NCI-H187 (cell line): ENCODE measurements at places on chromosomes 11 and 22.

- no peak for DNase-seq
Measured at GRCh38 chr11:70456921-70457532, 58.7 kb downstream of the CTTN start.

DNA sequence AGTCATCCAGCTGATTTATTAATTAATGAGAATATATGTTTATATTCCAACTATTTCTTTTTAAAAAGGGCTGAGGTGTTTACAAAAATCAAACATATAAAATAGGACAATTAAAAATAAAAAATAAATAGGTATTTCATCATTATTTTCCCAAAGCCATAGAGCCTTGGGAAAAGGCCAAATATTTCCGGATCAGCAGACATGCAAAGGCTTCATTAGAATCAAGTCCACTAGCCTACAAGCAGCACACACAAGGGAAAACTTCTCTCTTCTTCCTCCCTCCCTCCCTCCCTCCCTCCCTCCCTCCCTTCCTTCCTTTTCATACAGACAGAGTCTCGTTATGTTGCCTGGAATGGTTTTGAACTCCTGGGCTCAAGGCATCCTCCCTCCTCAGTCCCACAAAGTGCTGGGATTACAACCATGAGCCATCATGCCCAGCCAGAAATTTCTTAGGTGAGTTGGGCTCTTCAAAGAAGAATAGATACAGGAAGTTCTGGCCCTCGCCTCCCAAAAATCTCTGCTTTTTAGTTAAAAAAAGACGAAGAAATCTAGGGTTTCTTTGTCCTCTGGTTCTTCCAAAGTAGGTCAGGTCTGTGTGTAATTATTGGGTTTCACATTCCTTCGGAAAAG is 121.2 kb downstream of the SIK3 start:
- DNase-seq, result no peak

DNA sequence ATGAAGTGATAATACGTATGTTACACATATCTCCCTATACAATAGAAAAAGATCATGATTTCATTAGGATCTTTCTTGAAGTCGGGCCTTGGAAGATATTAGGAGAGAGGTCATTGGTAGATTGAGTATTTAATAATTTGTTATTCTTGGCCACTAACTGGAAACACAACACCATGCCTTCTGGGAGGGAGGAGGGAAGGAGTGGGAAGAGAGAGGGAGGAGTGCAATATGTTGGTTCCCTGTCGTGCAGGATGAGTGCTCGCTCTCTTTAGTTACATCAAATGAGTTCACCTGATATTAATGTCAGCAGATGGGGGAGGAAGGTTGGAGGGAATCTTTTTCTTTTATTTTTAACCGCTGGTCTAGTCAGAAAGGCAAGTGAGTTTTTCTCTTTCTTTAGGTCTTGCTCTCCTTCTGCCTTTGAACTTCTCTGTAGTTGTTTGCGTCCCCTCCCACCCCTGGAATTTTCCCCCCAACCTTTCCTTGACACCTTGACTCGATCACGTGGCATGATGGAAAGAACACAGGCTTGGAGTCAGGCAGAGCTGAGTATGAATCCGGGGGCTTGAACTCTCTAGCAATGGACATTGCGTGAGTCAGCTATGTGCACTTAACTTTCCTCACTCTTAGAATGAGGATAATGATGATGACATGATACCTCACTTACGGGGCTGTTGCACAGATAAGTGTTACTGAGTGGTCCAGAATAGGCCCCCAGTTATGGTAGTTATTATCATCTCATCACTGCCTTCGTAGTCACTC is 6.2 kb downstream of the ADAMTS15 start:
- DNase-seq, result no peak

DNA sequence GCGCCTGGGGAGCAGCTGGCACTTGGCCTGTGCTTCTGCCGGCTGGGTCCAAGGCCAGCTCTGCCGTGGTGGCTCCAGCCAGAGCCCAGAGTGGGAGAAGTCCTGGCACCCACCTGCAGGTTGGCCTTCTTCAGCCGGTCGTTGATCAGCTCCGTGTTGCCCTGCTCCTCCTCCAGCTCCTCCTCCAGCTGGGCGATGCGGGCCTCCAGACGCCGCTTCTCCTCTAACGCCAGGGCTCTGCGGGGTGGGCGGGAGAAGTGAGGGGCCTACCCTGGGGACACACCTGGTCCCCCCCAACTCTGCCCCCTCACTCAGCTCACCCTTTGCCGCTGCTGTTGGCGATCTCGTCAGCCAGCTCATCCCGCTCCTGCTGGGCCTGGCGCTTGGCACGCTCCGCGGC is 32.6 kb downstream of the APOL1 start:
- DNase-seq, result no peak

GRCh38 chr11:811446-812245 is 1.9 kb downstream of the RPLP2 start:
- DNase-seq, result no peak

GRCh38 chr22:42320443-42321416 is 50.3 kb upstream of the TCF20 start:
- no peak for DNase-seq

- no peak for DNase-seq
Measured at GRCh38 chr22:46581538-46582244, 38.5 kb upstream of the GRAMD4 start.

DNA sequence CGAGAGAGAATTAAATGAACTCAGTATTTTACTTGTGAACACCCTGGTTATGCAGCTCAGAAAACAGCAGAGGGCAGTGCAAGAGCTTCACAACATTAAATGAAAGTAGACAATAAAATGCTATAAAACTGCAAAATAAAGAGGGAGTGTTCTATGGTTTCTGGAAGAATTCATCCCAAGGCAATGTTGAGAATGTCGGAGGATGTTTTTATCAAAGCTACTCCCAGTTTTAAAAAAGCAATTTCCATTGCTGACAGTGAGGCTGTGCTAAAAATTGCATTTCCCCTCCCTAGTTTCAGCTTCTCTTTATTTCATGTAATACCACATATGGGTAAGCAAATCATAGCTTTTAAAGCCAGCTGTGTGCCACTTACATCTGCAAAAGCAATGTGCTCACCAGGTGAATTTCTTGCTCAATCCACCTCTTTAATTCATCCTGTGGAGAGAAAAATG is 296.8 kb downstream of the RAB38 start:
- no peak for DNase-seq

DNA sequence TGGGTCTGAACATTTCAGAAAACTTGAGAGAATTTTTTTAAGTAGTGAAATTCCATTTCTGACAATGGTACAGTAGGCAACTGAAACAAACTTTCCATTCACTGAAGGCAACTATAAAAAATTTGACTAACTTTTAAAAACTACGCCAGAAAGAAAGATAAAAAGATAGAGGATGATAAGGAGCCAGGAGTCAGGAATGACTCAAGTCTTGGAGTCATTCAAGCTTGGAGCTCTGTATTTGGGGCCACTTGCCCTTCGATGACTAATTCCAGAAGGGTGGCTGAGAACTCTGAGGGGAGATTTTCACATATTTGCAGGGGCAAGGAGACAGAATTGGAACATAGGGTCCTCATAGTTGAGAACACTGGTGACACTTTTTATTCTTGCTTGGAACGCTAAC is 1083.2 kb upstream of the CNTN5 start:
- no peak for DNase-seq

DNA sequence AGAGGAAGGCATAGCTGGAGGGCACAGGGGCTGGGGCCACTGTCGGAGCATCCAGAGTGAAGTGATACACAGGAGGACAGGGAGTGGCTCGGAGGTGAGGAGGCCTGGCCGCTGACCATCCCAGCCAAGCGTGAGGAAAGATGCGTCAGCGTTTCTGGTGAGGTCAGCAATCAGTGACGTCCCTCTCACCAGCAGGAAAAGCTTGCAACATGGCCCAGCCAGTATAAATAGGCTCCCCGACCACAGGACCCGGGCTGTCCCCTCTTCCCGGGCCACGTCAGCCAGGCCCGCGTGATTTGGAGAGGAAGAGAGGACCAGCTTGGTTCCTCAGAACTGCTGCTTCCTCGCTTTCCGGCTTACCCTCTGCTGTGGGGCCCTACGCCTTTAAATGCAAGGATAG is 4.2 kb upstream of the OSM start:
- no peak for DNase-seq

DNA sequence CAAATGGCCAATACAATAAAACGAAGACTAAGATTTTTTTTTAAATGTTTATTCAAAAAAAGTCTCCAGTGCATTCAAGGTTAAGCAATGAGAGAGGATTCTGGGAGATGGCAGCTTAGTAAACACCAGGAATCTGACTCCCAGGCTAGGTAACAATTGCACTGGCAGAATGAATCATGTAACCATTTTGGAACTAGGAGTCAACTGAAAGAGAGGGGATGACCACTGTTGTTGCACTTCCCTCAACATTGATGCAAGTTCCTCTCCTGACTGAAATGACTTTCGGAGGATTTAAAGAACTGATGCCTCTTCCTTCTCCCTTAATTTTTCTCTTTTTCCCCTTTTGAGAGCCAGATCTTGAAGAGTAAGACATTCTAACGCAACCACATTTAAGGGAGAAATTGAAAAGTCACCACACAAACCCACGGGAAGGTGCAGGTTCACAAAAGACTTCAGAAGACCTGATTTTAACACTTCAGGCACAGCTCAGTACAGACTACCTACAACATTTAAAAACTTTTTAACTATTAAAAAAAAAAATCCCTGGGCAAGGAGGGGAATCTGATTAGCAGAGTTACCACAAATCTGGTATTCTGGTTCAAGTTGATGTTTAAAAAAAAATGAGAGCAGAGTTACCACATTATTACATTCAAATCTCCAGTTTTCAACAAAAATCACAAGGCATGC is 56.8 kb downstream of the FCHSD2 start:
- DNase-seq, result no peak

- no peak for DNase-seq
Measured at GRCh38 chr22:39098576-39098975, 1.5 kb downstream of the APOBEC3H start.

GRCh38 chr11:103079833-103080232 is 12.1 kb downstream of the DCUN1D5 start:
- no peak for DNase-seq

DNA sequence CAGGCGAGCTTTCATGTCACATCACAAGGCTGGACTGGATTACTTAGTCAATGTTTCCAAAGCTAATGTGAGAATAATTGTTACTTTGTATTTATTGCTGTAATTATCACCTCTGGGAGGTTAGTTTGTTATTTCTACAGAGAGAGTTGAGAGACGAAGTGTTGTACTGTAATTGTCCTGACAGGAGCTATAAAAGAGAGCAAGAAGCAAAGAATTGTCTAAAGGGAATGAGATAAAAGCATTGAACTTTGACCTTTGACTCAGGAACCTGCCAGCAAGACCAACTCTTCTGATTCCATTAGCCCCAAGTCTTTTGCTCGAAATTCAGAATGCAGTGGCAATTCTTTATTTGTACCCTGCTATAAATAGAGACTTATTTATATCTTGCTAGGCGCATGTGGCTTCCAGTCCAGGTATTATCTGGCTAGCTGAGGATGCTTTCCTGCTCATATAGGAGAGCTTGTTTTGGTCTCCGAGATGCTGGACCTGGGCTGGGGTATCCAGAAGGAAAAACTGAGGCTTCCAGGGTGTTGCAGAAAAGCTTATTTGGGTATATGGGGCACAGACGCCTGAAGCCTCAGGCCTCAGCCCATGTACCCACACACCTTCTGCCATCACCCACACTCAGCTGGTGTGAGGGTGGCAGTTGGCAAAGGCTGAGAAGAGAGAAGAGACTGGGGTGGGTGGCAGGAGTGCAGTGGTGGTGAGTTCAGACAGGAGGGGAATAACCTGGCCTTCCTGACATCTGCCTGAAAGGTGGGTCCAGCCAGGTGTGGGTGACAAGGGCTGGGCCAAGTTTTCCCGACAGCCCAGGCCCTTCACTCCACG is 40.7 kb downstream of the SYT13 start:
- no peak for DNase-seq

DNA sequence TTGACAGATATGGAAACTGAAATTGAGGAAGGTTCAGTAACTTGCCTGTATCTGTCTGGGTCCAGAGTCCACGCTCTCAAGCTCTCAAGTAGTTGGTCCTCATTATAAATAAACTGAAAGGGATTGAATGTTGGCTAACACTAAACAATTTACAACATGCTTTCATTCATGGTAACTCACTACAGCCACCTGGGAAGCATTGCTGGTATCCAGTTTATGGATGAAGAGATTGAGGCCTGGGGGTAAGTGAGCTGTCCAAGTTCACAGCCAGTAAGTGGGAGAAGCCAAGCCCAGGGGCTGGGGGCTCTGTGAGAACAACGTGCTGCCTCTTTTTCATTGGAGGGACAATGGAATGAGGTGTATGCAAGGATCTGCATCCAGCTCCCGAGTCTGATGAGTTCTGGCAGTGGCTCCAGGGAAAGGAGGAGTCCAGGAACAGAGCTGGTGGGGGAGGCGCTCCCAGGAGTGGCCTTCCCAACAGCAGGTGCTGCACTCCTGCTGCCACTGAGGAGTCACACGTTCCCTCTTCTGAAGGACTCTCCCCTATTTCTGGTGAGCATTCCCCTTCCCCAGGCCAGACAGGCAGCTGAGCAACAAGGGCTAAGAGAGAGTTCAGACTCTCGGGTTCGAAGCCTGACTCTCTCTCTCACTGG is 175.8 kb downstream of the CSNK2A3 start:
- DNase-seq, result peak; percentile 37

DNA sequence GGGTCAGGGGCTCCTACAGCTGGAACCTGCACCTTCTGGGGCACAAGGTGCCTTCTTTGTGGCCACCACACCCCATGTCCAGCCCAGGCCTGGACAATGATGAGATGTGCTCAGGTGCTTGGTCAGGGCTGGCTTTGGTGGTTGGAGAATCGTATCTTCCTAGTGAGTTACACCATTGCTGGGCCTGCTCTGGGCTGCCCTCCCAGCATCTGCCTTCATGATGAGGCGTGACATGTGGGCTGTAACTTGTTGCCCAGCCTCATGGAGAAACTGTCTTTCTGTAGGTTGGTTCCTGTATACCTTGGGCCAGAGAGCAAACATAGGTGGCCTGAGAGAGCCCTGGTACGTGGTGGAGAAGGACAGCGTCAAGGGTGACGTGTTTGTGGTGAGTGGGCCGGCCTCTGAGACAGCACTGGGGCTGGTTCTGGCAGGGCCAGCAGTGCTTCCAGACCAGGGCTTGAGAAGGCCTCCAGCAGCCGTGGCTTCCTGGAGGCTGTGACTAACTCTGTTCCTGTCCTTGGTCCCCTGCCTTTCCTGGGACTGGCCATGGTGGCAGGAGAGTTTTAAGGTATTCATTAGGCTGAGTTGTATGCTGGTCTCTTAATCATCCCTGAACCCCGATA is 18.1 kb downstream of the TRMU start:
- no peak for DNase-seq
